ENCODE measurements at places on chromosomes 2 and 18.

- DNase-seq: no peak
Measured at GRCh38 chr2:19545507-19545906, 187.1 kb upstream of the OSR1 start.

DNA sequence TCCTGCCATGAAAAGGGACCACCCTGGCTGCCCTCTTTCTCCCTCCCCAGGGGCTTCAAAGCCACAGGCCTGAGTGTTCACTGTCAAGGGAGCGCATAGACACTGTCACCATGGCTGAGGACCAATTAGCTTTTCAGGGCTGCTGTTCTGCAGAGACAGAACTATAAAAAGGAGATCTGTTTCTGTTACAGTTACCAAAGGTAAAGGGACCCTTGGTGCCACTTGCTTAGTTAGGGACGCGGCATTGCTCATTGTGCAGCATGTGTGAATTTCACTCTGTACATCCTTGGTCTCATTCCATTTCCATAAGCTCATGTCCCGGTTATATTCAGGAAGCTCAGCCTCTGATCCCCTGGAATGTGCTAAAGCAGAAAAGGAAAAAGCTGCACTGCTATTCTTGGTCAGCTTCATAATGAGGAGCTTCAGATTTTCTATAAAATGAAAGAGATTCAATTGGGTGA lies 55.5 kb upstream of the RNF152 start:
- DNase-seq: no peak

- no peak for DNase-seq
Measured at GRCh38 chr2:33503002-33503401, 26.6 kb downstream of the RASGRP3 start.

- no peak for DNase-seq
Measured at GRCh38 chr2:239747274-239747673, 277.9 kb downstream of the NDUFA10 start.

DNA sequence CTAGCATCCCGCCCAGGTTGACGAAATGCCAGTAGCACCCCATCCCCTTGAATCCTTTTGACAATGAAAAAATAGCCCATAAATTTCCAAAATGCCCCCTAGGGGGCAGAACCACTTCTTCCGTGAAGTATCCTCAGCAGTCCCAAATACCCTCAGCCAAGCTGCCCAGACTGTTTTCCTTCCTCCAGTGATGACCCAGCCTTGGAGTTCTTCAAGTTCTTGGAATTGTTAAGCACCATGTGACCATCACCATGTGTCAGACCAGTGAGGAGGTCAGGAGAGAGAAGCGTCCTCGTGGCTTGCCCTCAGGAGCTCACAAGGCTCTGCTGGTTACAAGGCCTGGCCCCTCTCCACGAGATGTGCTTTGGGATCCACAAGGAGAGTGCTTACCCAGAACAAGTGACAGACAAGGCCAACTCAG lies 1.4 kb upstream of the SLC23A3 start:
- no peak for DNase-seq

- no peak for DNase-seq
Measured at GRCh38 chr2:155043097-155043496, 344.6 kb downstream of the KCNJ3 start.

- DNase-seq: no peak
Measured at GRCh38 chr2:102057502-102058292, 65.9 kb downstream of the IL1R2 start.

DNA sequence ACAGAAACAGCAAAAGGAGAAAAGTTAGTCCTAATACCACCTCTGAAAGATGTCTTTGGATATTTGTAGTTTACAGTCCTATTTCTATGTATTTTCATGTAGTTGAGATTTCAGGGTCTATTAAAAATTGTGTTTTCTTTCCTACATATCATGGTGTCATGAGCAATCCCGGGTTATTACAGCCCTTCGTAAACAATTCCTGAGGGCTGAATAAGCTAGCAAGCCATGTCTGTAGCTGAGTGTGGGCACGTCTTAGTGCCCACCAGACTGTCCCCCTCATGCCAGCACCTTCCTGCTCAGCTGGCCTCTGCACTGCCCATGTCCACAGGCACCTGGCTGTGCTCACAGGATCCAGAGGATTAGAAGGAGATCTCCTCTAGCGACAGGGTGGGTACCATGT lies 60.6 kb downstream of the CTIF start:
- no peak for DNase-seq

- peak; percentile 87 for DNase-seq
Measured at GRCh38 chr2:231662028-231662810, 46.1 kb upstream of the PTMA start.

- DNase-seq: no peak
Measured at GRCh38 chr2:29222381-29223179, 107.4 kb downstream of the CLIP4 start.

- DNase-seq: no peak
Measured at GRCh38 chr2:85854897-85855296, 33.9 kb downstream of the ST3GAL5 start.

DNA sequence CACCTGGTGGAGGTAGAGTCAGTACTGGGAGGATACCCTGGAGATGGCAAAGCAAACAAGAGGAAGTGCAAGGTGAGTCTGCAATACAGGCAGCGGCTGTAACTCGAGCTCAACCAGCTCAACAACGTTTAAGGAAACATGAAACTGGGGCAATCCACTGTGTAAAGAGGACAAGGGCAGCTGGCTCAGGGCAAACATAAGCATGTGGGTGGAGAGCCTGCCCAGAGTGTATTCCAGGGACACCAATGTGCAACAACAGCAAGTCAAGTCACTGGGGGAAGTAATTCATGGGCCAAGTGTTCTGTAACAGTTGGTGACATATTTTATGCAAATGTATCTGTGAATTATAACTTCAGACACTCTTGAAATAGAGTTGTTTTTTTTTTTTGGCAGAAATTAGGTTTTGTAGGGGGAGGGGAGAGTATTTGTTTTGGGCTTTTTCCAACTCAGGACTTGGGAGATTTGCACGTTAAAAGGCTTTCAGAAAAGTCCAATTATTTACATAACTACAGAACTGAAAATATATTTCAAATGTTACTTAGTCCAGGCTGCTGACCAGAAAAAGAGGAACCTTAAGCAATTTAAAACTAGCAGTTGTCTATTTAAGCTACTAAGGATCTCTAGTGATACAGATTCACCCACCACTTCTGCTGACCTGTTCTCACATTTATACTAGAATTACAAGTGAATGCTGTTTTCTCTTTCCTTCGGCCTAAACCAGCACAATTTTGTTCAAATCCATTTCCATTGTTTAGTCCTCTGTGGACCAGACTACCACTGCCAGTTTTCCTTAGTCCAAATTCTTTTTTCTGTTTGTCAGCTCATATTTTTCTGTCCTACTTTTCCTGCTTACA lies 18.6 kb downstream of the NRXN1 start:
- DNase-seq: no peak

DNA sequence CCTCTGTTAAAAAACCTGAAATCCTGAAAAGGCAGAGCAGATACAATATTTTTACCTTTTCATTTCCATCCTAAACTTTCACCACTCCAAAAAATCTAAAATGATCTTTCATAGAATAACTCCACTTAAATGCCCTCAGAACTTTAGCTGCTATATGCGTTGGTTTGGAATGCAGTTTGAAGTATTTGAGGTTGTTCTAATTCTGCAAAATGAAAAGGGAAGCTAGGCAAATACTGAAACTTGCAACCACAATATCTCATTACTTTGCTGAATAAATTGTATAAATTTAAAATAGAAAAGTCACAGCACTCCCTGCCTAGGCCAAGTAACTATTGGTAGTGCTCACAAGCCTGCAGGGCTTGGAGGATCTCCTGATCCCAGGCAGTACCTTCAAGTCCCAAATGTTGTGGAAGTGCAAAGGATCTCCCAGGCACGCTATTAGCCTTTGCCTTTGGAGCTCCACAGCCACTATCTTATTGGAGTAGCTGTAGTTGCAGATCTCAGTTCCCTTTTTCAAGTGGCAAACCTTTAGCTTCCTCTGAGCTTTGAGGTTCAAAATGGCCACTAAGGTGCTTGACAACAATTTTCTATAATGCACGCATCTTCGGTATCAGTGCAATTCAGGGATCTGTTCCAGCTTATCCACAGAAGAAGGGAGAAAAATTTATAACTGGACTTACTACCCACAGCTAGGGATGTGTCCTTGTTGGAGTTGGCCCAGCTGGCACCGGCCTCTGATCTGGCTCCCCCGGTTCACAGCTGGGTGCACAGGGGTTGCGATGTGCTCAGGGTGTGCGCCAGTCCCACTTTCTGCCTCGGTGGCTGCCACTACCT lies 43.4 kb upstream of the ANKRD62 start:
- no peak for DNase-seq

GRCh38 chr2:148721991-148722777 lies 77.6 kb downstream of the EPC2 start:
- no peak for DNase-seq

- DNase-seq: no peak
Measured at GRCh38 chr18:34039201-34039600, 185.5 kb downstream of the NOL4 start.

DNA sequence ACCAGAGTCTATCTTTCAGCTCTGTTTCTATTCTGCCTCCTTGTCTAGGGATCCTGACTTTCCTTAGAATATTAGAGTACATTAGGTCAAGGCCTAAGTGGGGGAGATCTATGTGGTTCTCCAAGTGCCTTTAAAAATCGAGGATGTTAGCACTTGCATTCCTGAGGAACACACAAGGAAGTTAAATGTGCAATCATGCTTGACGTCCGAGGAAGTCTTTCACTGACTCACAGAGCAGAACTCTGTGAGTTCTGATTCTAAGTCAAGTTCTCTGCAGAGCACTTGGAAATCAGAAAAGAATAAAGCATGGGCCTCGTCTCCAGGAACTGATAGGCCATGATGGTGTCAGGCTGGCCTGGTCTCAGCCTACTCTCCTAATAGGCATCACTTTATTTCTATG lies 17.2 kb downstream of the FHOD3 start:
- DNase-seq: no peak

- no peak for DNase-seq
Measured at GRCh38 chr18:30465096-30465495, 577.4 kb downstream of the DSC3 start.

GRCh38 chr2:67904966-67905365 lies 157.8 kb downstream of the C1D start:
- no peak for DNase-seq

DNA sequence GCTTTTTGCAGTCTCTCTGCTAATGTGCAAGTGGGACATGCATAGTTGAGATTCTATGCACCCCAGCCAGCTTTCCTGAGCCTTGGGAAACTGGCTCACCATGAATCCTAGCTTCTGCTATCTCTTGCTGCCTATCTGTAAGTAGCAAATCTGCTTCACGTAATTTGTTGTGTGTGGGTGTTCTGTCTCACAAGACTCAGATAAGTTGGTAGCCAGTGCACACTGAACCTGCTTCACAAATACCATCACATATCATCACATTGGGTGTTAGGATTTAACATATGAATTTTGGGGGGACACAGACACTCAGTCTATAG lies 13.9 kb upstream of the VRK2 start:
- no peak for DNase-seq

- no peak for DNase-seq
Measured at GRCh38 chr2:85545780-85546240, 6.8 kb downstream of the MAT2A start.

DNA sequence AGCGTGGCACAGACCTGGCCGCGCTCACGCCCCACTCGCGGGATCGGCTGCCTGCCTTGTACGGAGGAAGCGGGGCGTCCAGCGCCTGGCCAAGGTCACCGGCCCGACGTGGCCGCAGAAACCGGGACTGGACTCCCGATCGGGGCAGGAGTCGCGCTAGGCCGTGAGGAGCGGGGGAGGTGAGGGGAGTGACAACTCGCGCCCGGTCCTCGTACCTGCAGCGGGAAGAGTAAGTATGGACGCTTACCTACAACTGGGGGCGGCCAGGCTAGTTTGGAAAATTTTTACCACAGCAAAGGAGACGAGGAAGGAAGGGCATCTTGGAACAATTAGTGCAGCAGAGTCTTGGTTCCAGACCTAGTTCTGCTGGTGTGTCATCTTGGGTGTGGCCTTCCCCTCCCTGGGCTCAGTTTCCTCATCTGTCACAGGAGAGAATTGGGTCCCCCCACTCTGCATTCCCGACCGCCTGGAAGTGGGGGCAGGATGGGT lies 693 bp downstream of the UBE2F start:
- DNase-seq: no peak

DNA sequence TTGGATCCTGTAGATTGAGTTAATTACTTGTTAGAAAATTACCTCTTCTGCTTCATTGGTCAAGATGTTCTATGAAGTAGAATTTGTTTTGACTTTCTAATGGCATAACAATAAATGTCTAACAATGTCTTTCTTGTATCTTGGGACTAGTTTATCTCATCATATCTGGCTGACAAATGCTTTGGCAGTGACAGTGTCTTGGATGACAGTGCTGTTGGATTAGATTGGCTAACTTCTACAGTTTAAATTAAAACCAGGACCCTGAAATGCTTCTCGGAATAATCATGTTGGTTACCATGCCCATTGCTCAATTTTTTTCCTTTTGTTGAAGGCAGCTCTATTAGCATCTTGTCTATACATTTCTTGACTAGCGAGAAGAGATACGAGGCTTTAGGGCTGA lies 176.9 kb downstream of the PARD3B start:
- no peak for DNase-seq

DNA sequence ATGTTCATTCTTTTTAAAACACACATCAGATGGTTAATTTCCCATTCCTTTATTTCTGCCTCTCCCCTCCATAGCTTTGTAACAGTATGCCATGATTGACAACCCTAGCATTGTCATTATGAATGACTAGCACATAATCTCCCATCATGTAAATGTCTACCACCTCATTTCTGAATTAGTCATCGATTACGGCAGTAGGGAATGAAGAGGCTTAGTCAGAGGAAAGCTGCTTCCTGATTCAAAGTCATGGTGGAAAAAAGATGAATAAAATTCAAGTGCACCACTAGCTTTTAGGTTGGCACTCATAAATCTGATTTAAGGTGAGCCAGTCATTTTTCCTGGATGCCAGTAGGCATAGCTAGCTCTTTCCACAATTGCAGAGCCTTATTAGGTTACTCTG lies 19.1 kb upstream of the ACMSD start:
- DNase-seq: no peak

- DNase-seq: no peak
Measured at GRCh38 chr2:186518945-186519344, 32.9 kb downstream of the ZC3H15 start.

- DNase-seq: no peak
Measured at GRCh38 chr2:55917117-55917516, 6.5 kb downstream of the EFEMP1 start.

GRCh38 chr2:78251708-78252107 lies 729.5 kb upstream of the LRRTM4 start:
- no peak for DNase-seq

- DNase-seq: no peak
Measured at GRCh38 chr18:13496691-13497281, 229.6 kb downstream of the FAM210A start.

DNA sequence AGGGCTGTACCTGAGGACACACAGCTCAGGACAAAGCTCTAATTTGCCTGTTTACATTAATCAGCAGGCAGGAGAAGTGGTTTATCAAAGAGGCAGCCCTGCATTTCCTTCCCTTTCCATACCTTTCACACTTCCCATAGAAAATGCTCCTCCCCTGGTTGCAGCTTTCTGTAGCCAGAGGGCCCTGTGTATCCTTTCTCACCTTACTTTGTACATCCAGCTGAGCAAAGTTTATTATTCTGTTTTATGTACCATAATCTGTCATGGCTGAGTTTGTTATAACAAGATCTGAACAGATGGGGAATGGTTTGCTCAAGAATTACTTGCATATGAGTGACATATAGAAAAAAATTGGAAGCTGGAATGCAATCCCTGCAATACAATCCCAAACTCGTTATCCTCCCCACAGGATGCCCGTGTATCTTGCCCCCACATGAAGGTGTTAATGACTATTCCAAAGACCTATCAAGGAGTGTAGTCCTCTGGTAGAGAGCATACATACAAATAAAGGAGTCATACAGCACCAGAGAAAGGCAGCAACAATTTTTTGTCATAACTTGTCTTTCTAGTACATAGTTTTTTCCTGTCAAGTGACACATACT lies 1025.8 kb upstream of the KLHL29 start:
- no peak for DNase-seq

Data from stimulated activated CD8-positive, alpha-beta memory T cell treated with anti-CD3 and anti-CD28 coated beads, Interleukin-4, amount 100 ng/mL, for 1 hour (primary cell).